ENCODE measurements at places on chromosomes 2 and 18. TPM values are rescaled to one million over a fixed set of nuclear protein-coding genes. Genes with fewer than 3 reads are reported as not detected.
A peak's percentile ranks its signal among the peaks of the same experiment; 100 is the strongest.

DNA sequence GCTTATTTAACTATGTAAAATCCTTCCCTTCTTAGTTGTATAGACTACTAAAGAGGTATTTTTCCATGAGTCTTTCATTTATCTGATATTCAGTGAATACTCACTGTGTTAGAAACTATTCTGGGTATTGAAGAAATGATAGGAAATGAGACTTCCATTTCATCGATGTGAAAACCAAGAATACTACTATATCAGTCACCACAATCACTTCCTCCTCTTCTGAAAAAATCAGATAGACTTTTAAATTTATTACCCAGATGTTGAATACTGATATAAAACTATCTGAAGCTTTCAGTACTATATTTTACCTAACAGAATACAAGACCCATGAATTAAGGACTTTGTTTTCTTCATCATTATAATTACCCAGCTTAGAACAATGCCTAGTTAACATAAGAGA, 1801.1 kb upstream of the CELF4 start:
- DNase-seq: no peak

GRCh38 chr2:53095664-53096063, 671.9 kb upstream of the CHAC2 start:
- DNase-seq: no peak

DNA sequence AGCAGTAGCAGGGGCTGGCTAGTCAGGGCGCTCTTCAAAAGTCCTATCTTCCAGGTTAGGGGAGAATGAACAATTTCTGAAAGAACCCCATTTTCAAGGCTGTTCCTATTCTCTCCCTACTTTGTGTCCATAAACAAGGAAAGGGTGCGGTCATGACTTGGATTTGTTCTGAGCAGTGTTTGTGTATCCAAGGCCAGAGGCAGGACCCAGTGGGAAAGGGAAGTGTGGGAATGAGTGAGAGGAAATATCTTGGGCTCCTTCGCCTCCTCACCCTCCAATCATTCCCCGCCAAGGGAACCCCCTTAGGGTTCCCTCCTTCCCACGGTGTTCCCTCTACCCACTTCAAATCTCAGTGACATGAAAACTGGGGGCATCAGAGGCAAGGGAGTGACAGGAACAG, 25.5 kb upstream of the SPTBN1 start:
- peak; percentile 79 for DNase-seq

The DARS1 gene
- total RNA-seq: 36.0 TPM

DNA sequence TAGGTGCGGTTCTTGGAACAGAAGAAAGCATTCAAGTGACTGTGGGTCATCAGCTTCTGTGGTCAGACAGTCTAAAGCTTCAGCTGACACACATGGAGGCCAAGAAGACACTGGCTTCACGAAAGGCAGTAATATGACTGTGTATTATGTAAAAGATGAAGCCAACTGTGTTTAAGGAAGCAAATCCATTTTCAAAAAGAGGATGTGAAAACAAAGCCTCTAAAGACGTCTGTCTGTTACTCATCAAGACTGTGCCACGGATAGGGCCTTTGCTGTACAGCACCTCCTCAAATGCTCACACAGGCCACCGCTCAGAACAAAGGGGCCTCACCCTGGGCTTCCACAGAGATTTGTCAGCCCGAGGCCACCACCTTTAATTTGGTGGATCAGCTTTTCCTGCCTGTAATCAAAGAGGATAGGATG, 21.1 kb upstream of the TMEM163 start:
- DNase-seq: peak; percentile 18

The CERKL gene
- total RNA-seq: not detected

The PAPOLG gene
- 8.9 TPM for total RNA-seq

GRCh38 chr2:230358305-230358704, 31.3 kb downstream of the SP140L start:
- no peak for DNase-seq

The DOCK10 gene
- 2.0 TPM for total RNA-seq

The FEV gene
- total RNA-seq: not detected
